ENCODE measurements at places on chromosomes 5 and 9.

DNA sequence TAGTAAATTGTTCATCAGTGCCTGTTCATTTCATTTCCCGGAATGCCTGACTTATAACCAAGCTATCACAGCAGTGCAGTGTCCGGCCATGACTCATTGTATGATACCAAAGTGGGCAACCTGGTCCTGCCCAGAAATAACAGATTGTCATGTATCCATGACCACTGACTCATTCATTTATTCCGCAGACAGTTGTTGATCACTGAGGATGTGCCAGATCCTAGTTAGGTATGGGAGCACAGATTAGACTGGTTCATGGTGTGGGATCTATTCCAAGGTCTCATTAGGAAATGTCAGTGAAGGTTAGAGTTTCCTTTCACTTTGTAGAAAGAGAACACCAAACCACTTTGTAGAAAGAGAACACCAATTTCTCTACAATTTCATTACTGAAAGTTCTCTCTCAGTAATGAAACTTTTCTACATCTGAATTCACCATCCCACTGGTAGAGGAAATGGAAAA, 8.7 kb downstream of the NREP start:
- DNase-seq = no peak

DNA sequence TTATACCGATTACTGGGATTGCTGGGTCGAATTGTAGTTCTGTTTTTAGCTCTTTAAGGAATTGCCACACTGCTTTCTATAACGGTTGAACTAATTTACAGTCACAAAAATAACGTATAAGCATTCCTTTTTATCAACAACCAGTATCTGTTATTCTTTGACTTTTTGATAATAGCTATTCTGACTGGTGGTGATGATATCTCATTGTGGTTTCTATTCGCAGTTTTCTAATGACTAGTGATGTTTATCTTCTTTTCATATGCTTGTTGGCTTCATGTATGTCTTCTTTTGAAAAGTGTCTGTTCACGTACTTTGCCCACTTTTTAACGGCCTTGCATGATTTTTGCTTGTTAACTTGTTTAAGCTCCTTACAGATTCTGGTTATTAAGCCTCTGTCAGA, 74.4 kb downstream of the FAM174A start:
- DNase-seq = no peak

GRCh38 chr5:157518963-157519362, 56.6 kb downstream of the ADAM19 start:
- DNase-seq = no peak

DNA sequence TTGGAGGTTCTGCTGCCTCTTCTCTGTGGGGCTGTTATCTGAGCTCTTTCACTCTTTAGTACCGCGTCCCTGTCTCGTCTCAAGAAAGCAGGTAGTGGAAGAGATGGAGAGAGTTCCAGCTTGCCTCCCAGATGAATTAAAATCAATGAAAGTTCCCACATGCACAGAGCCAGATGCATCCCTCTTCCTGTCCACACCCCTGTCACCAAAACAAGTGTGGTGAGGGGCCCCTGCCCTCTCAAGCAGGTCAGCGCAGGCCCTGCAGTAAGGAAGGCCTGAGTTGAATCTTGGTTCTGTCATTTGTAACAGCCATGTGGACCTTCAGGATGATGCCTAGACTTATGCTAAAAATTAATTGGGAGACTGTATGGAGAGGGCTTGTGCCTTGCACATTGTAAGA, 26.9 kb downstream of the GALNT10 start:
- DNase-seq = no peak

GRCh38 chr5:108661590-108662219, 86.0 kb upstream of the FER start:
- DNase-seq = no peak

DNA sequence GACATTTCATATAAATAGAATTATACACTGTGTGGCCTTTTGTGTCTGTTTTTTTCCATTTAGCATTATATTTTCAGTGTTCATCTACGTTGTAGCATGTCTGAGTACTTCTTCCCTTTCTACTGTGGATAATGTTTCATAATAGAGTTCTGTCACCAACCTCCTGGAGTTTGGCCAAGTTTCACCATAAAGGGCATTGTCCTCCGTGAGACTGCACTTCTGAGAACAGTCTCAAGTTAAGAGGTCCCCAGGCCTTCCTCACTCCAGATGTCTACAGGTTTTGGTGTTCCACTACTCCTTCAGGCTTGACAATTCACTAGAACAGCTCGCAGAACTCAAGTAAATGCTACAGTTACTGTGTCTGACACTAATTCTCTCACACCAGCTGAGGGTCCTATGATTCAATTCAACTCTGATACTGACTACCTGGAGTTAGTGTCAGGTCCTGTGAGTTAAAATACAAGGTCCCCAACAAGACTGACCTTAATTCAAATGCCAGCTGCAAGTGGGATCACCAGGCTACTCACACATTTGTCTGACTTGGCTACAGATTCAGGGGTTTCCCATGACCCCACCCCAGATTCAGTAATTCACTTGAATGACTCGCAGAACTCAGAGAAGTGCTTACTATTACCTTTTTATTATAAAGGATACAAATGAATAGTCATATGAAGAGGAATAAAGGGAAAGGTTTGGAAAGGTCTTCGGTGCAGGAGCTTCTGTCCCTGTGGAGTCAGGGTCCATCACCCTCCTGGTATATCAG, 31.1 kb downstream of the SLC35A4 start:
- peak; percentile 2 for DNase-seq

DNA sequence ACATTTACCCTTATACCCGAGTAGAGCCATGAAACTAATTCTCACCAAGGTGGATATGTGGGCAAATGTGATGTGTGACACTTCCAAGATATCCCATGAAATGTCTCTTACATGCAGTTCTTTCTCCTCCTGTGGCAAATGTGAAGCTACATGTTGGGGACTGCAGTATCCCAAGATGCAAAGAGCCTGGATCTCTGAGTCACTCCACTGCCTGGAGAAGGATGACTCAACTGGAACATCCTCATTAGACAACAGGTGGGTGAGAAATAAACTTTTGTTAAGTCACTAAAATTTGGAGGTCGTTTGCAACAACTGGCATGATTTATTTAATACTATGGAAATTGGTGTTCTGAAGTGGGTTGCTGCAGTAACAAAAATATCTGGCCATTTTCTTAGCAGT, 36.5 kb upstream of the TENT4A start:
- no peak for DNase-seq
